CD8-positive, alpha-beta T cell (primary cell): ENCODE measurements at places on chromosomes 1 and 21.
A peak's percentile ranks its signal among the peaks of the same experiment; 100 is the strongest.

DNA sequence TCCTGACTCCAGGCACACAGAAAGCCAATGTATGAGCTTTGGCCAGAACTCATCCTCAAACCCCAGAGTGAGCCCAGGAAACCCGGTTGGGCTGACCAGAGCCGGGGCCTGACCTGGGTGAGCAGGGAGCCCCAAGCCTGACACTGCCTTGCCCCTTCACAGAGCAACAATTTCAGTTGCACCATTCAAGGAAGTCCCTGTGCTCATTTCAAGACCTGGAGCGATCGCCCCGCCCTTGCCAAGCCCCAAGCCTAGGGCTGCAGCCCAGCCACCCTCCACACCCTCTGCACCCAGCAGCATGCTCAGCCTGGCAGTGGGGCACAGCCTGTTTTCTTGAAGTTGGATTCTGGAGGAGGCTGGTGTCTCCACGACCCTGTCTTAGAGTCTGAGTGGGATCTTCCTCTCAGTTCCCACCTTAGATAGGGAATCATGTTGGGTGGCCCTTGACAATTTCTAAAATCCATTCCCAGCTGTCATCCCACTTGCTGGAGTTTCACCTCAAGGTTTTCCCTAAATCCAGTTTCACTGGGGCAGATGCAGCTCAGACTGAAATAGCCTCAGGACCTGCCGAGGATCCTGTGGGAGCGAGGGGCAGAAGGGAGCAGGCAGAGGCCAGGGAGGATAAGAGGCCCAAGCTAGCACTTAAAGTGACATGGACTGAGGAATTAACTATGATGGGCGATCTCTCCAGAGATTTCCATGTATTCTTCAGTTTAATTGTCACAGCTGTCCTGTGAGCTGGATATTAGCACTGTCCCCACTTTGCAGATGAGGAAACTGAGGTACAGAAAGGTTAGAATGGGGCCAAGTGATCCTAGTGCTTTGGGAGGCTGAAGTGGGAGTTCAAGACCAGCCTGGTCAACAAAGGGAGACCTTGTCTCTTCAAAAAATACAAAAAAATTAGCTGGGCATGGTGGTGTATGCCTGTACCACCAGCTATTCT lies 2.5 kb downstream of the NBL1 start:
- no peak for DNase-seq

DNA sequence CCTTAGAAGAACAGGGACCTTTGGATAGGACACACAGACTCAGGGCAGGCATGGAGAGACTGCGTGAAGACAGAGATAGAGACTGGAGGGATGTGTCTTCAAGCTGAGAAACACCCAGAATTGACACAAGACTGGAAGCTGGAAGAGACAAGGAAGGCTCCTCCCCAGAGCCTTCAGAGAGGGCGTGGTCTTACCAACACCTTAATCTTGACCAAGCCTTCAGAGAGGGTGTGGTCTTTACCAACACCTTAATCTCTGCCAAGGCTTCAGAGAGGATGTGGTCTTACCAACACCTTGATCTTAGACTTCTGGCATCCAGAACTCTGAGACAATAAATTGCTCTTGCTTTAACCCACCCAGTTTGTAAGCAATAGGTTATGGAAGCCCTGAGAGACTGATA lies 481.4 kb upstream of the VAMP3 start:
- DNase-seq = no peak

- no peak for DNase-seq
These were observed 61.2 kb downstream of the TP53BP2 start for GRCh38 chr1:223784541-223784940.

GRCh38 chr21:27201197-27201596 lies 234.3 kb upstream of the ADAMTS5 start:
- DNase-seq = no peak

DNA sequence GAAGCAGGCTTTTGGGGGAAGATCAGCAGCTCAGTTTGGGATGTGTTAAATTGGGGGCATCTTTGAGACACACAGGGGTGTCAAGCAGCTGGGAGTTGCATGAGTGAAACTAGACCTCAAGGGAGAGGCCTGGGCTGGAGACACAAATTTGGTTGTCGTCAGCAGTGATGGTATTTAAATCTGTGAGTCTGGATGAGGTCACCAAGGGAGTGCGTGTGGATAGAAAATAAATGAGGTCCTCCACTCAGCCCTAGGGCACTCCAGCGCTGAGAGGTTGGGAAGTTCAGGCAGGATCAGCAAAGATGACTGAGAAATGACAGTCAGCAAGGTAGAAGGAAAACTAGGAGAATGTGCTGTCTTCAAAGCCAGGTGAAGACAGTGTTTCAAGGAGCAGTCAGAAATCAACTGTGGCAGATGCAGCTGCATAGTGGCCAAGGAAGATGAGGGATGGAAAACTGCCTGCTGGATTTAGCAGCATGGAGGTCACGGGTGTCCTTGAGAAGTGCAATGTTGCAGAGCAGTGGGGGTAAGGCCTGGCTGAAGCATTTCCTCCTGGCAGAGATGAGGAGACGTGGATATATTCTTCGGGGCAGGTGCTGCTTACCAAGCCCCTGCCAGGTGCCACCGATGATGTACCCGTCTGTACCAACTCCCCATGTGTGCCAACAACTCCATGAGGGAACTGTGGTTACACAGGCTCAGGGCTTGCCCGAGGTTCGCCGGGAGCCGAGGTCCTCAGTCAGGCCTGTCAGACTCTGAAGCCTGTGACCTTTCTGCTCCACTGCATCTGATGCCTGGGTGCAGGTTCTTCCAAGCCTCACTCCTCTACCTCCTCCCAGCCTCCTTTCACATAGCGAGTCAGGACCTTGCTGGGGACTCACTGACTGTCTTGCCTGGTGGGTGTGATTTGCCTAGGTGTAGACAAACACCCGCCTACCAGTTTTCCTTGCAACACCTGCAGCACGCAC lies 11.3 kb downstream of the MAP7D1 start:
- DNase-seq = no peak

DNA sequence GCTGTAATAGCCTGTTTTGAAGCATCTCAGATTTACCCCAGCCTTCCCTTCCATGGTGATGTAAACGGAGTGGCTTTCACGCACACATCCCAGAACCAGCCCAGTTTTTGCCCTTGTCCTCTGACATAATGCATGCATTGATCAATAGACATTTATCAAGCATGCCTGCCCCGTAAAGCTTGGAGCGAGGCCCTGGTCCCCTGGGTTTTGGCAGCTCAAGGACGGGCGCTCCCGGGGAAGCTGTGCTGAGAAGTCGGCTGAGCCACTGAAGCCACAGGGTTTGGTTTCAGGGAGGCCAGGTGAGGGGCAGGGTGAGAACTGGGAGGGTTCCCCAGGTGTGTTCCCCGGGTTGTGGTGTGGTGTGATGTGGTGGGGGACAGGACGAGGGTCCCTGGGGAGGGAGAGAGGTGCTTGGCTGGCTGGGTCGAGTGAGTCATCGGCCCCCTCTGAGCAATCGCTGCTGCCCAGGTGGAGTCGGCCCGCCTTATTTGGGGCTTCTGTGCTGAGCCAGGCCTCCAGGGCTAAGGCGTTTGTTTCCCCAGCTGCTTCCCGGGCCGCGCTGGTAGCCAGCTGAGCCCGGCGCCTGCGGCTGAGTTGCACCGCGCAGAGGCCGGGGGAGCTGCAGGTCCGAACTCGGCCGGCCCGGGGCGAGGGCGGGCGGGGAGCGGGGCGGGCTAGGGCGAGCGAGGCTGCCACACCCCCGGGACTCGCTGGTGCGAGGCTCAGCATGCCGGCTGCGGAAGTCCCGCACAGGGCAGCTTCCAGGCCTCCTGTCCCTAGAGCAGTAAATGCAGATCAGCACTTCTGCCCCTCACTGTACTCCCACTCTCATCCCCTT lies 23.6 kb downstream of the ATP2B4 start:
- peak; percentile 82 for DNase-seq

- DNase-seq = no peak
These were observed 30.1 kb downstream of the LRRC8D start for GRCh38 chr1:89850844-89851415.

DNA sequence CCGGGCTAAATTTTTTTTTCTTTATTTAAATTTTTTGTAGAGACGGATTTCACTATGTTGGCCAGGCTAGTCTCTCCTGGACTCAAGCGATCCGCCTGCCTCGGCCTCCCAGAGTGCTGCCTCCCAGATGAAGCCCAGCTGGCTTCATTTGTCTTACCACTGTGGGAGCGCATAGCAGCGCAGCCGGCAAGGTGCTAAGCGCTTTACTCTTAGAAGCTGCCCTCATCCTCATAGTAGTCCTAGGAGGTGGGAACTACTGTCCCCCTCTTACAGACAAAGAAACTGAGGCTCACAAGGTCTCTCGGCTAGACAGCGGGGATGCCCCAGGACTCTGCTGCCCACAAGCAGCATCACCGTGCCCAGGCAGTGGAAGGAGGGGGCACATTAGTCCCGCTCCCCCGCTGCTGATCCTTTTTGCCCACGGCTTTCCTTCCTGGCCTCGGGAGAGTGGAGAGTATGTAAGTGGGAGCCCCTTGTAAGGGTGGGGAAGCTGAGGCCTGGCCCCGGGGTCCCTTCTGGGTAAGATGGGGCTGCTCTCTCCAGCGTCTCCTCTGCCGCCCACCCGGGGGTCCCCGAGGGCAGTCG lies 726 bp downstream of the TMEM54 start:
- DNase-seq = no peak

DNA sequence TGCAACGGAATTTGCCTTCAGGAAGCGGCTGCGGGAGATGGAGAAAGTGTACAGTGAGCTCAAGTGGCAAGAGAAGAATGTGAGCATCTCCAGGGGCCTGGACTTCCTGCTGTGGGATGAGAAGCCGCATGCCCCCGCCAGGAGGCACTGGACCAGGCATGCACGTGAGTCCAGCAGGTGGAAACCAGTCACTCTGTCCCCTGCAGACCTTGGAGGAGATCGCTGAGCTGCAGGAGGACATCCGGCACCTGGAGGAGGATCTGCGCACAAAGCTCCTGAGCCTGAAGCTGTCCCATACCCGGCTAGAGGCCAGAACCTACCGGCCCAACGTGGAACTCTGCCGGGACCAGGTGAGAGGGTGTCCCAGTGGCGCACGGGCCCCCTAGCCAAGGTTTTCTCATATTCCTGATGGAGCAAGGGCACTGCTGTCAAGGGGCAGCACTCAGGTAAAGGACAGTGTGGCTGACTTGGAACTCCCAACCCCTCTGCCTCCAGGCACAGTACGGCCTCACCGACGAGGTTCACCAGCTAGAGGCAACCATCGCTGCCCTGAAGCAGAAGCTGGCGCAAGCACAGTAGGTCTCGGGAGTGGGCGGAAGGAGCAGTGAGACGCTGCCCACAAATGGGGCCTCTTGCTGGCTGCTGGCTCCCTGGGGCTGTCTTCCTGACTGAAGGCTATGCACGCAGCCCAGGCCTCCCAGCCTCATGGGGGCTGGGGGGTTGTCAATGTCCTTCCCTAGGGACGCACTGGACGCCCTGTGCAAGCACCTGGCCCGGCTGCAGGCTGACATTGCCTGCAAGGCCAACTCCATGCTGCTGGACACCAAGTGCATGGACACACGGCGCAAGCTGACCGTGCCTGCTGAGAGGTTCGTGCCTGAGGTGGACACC lies 1.2 kb upstream of the ADPRS start:
- no peak for DNase-seq

GRCh38 chr1:153120945-153121344 lies 7.6 kb upstream of the SPRR2F start:
- DNase-seq = no peak

- peak; percentile 73 for DNase-seq
These were observed at the start of gene MEX3A for GRCh38 chr1:156082309-156083091. Gene MEX3A (minus strand): TSS chr1:156082465. CDS start chr1:156081998, 467 bp downstream.

DNA sequence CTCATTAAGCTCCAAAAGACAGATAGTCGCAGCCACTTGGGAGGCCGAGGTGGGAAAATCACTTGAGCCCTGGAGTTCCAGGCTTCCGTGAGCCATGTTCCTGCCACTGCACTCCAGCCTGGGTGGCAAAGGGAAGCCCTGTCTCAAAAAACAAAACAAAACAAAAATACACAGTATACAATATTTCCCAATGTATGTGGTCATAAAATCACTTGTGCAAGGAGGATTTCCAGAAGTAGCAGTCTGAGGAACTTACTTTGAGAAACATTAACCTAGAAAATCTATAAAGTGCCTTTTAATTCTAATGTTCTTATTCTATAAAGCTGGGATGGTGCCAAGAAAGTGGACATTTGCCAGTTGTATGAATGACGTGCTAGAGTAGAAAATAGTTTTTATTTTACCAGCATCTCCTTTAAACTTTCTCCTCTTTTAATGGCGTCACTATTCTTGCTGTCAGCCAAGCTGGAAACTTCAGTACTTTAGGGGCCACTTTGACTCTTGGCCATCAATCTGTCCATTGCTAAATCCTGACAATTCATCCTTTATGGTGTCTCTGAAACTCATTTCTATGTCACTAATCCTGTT lies 22.5 kb downstream of the FAM177B start:
- no peak for DNase-seq

DNA sequence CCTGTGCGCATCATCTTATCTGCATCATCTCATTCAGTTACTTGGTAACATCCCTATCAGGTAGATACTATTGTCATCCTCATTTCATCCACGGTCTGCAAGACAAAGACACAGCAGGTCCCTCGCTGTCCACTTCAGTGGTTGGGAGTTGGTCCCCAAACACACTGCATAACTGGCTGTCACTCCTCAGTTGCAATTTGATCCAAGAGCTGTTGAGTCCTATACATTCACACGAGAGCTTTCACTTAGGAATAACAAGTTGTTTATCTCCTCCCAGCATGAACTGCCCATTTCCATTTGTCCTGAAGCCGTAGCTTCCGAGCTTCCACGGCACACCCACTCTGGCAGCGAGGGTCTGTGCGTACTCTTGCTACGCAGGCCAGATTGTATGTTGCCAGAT lies 472.0 kb downstream of the CAMTA1 start:
- no peak for DNase-seq

- no peak for DNase-seq
These were observed 37.6 kb downstream of the RGS5 start for GRCh38 chr1:163165119-163165518.

DNA sequence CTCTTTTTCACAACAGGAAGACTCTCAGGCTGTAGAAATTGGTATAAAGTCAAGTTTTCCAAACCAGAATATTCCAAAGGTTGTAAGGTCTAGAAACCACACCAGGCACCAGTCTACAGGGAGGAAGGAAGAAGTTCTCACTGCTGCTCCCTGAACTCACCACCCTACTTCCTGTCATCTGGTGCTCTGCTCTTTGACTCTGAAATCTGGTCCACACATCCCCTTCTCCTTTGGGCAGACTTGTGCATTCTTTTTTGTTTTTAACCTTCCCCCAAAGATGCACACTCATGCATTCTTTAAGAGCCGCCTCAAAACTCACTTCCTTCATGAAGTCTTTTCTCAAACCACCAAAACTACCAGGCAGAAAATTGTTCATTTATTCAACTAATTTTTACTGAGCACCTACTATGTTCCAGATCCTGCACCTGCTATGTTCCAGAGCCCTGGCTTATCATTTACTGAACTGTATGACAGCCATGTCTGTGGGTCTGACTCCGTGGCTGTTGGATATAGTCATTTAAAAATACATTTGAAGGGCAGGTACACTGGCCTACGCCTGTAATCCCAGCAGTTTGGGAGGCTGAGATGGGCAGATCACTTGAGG lies 30.1 kb upstream of the EPS15 start:
- no peak for DNase-seq

DNA sequence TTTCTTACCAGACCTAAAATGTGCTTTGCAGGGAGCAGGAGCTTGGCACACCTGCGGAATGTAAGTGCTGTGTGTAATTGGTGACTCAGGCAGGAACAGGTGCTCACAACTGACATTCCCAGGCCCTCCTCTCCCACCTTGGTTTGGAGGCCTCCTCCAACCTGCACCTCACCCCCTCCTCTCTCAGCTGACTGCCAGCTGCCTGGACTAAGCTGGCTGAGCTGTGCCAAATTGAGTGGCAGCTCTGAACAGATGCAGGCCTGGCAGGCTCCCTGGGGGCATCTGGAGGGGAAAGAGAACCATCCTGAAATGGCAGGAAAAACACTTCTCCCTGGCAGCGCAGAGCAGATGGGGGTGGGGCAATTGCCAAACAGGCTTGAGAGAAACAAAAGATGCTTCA lies 91.7 kb upstream of the PGBD5 start:
- no peak for DNase-seq

GRCh38 chr1:201711811-201712210 lies 117.1 kb upstream of the IPO9 start:
- DNase-seq = no peak
